ENCODE measurements at places on chromosomes 12 and 14.

- DNase-seq: no peak
Observed at GRCh38 chr14:67428501-67429031, 16.6 kb upstream of the PLEK2 start.

GRCh38 chr12:117403586-117404139 is 42.2 kb upstream of the NOS1 start:
- no peak for DNase-seq

DNA sequence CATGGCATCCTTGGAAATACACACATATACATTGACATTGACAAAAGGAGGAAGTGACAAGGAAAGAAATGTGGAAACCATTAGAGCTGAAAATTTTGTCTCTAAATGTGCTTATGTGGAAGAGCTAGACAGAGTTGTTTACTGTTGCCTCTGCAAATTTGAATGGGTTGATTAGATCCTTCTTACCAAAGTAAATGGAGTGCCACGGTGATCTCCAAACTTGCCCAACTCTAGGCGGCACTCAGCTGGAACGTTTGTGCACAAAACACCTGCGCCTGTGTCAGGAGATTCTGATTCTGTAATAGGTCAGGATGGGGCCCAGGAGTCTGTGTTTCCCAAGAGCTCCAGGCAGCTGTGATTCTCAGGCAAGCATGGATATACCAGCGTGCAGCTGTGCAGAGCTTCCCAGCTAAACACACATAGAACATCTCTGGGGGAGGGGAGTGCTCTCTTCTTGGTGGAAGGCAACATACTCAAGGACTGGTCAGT is 77.8 kb upstream of the BDKRB2 start:
- DNase-seq: no peak

DNA sequence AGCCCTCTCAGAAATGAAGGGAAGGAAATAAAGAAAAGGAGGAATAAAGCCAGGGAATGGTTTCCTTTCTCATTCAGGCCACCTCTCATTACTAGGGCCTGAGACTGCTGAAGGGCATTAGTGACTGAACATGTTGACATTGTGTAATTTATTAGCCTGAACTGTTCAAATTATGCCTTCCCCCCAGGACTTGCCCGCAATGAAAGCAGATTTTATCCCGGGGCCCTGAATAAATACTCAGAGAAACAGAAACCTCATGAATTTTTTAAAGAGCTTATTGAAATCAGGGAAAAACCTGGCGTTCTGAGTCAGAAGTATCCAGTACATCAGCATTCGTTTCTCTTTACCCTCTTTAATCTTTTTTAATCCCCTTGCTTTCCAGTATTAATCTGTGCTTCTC is 35.9 kb upstream of the WSCD2 start:
- DNase-seq: no peak

GRCh38 chr12:121921066-121921465 is 2.7 kb downstream of the CFAP251 start:
- no peak for DNase-seq

DNA sequence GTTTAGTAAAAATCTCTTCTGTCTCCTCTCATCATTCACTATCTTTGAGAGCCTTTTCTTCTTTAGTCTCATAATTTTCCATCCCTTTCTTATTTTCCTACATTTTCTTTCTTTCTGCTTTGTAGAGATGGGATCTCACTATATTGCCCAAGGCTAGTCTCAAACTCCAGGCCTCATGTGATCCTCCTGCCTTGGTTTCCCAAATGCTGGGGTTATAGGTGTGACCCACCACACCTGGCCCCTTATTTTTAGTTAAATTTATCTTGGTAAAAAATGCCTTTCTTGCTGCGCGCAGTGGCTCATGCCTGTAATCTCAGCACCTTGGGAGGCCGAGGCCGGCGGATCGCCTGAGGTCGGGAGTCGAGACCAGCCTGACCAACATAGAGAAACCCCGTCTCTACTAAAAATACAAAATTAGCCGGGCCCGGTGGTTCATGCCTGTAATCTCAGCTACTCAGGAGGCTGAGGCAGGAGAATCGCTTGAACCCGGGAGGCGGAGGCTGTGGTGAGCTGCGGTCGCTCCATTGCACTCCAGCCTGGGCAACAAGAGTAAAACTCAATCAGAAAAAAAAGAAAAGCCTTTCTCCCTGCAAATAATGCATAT is 996 bp downstream of the SLC2A3 start:
- no peak for DNase-seq

- no peak for DNase-seq
Observed at GRCh38 chr12:43749016-43749415, 9.6 kb downstream of the PUS7L start.

DNA sequence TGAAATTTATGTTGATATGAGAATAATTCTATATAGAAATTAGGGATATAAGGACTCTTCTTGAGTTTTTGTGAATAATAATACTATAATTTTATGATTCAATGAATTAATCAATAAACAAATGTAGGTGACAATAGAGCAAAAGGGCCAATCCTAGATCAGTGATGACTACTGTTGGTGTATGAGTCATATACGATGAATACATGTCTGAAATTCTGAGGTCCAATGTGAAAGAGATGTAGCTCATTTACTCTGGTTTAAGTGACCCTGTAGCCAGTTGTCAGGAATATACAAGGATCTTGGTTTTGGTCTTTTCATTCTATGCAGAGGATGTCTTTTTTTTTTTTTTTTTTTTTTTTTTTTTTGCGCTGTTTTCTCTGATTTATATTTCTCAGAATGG is 72.1 kb upstream of the RTL1 start:
- no peak for DNase-seq

- no peak for DNase-seq
Observed at GRCh38 chr12:27233814-27234213, 10.3 kb upstream of the STK38L start.

DNA sequence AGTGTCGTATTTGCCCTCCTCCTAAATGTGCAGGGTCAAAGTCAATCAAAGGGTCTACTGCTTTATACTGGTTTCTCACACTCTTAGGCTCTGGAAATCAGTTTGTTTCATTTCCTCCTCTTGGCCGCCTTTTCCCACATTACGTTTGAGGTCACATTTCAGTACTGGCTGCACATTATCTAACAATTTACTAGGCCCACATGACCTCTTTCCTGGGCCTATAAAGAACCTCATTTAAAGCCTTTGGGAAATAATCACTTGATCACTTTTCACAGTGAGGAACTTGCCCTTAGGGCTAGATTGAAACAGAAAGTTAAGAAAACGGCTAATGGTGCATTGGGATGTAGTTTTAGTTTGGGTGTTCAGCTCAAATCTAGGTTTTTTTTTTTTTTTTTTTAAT is 497.5 kb downstream of the RERGL start:
- no peak for DNase-seq

DNA sequence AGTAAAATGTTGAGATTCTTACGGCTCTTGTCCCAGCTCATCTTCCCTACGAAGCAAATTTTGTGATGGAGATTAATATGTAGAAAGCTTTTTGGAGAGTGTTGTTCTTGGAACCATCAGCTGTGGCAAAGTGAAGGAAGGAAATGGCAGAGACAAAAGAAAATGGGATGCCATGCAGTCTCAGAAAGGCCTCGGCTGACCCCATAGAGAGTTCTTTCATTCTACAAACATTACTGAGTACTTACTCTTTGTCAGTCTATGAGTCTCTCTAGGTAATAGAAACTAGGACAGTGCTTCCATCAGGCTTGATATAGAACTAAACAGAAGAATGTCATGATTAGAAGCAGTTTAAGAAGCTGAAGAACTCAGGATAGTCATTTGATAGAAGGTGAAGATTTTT is 134.1 kb downstream of the PLEKHA5 start:
- DNase-seq: no peak

DNA sequence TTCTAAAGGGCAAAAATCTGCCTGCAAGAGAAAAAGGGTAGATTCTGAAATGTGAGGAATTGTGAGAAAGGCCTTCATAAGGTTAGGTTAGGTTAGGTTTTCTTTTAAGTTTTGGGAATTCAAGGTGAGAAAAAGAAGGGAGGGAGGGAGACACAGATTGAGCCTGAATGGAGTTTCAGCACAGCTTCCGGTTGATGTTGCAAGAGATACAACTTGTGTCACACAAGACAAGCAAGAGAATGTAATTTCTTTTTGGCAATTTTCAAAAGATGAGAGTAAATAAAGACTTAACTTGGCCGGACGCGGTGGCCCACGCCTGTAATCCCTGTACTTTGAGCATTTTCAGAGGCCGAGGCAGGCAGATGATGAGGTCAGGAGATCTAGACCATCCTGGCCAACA is 63.8 kb downstream of the CPSF2 start:
- no peak for DNase-seq

DNA sequence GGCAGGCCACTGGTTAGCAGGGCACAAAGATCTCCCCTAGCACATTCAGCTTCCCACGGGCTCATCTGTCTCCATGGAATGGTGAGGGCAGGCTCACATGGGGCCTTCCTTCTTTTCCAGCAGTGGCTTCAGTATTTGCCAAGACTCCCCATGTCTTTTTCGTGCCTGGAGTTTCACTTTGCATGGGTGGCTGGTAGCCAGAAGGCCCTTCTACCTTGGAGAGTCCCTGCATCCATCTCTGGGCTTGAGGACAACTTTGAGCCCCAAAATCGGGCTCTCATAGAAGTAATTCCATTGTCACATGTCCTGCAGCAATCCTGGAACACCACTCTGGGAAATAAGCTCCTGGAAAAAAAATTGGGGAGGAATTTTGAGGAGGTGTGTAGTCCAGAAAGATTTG is 42.1 kb downstream of the NFKBIA start:
- no peak for DNase-seq

GRCh38 chr12:106123110-106123509 is 15.6 kb downstream of the NUAK1 start:
- no peak for DNase-seq

GRCh38 chr12:119512772-119513497 is 80.6 kb upstream of the TMEM233 start:
- DNase-seq: peak; percentile 2

GRCh38 chr14:70796551-70796950 is 12.8 kb downstream of the MAP3K9 start:
- no peak for DNase-seq

- DNase-seq: no peak
Observed at GRCh38 chr14:64937821-64938193, 4.7 kb downstream of the GPX2 start.

GRCh38 chr12:26976687-26977086 is 37.5 kb downstream of the TM7SF3 start:
- DNase-seq: no peak

- no peak for DNase-seq
Observed at GRCh38 chr12:98783420-98783819, 138.3 kb downstream of the APAF1 start.

DNA sequence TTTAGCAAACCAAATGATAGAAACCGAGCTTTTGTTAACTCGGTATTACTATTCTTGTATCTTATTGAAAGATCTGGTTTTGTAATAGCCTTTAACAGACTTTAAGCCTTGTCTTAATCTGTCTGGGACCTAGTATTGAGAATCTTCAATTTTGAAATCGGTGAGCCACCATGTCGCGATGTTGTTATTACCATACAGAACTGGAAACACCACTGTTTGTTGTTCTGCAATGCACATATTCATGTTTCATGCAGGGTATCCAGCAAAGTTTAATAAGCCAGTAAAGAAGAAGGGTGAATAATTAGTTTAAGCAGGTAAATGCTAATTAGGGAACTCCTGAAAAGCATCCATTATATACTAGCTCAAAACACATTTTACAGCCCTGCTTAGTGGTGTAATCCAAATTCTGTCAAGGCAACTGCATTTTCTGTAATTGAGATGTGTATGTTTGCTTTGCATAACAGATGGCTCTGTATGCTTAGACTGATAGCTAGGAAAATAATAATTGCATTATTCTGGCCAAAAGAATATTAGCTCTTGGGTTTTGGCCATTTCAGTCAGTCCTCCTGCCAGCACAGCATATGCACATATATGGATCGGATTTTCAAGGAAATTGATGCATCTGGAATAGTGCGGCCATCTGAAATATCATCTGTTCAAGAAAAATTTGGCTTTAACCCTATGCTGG is 389.2 kb downstream of the EGLN3 start:
- DNase-seq: no peak

GRCh38 chr14:96925422-96925821 is 128.2 kb downstream of the VRK1 start:
- no peak for DNase-seq

DNA sequence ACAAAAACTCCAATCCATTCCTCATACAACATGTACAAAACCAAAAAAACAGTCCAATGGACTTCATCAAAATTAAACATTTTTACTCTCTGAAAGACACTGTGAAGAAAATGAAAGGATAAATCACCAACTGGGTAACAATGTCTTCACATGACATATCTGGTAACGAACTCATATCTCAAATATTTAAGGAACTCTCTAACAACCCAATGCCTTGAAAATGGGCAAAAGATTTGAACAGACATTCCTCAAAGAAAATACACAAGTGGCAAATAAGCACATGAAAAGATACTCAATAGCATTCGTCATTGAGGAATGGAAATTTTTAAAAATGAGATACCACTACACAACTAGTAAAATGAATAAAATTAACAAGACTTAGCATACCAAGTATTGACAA is 198.7 kb upstream of the RASSF8 start:
- no peak for DNase-seq

- DNase-seq: no peak
Observed at GRCh38 chr12:100267603-100268281, 765 bp downstream of the SCYL2 start.

DNA sequence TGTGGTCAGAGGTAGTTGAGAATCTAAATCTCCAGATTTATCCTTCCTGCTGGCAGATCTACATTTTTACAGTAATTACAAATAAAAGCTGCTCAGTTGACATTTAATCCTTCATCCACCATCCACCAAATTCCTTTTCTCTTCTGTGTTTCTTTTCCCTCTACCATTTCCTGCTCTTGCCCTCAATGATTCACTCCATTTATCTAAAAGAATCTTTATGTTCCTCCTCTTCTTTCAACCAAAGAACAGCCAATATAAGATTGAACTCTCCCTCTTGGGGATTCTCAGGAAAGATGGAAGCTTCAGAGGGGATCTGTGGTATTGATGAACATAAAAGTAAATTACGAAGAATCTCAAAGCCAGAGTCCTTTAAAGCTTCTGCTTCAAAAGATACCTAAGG is 4.4 kb downstream of the MAP4K5 start:
- DNase-seq: no peak

DNA sequence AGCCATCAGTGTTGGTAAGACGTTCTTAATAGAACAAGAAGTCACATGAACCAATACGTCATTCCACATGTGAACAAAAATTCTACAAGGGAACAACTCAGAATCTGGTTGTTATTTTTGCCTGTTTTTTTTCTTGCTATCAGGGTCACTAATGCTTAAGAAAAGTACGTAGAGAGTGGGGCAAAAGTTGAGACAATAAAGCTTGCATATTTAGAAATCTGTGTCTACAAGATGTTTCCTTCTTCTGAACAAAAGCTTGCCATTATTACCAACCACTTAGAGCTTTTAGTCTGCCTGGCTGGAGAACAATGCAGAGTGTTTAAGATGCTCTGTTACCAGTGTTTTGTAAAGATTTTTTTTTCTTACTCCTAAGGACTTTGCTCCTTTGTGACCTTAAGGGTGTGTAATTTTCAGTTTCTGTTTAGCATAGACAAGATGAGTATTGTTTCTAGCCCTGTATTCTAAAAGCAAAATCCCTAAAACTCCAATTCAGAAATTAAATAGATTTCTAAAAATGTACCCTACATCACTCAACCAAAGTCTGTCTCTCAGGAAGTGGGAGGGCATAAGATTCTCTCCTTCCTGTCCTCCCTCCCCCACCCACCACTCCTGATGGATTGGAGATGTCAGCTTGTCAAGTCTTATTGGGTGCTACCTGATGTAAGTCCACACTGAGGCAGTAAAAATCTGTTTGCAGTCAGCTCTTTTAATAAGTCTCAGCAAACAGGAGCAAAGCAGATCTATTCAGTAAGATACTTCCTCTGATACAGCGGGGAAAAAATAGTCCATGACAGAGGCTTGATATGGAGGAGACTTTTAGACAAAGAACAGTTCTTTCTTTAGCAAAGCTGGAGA is 267.6 kb downstream of the GRIN2B start:
- DNase-seq: no peak

GRCh38 chr14:36748610-36749213 is 87.1 kb downstream of the PAX9 start:
- no peak for DNase-seq

Data from OCI-LY7 (cell line).